ENCODE measurements at places on chromosomes 3 and 15. TPM values are rescaled to one million over a fixed set of nuclear protein-coding genes. Genes with fewer than 3 reads are reported as not detected.
A peak's percentile ranks its signal among the peaks of the same experiment; 100 is the strongest.

DNA sequence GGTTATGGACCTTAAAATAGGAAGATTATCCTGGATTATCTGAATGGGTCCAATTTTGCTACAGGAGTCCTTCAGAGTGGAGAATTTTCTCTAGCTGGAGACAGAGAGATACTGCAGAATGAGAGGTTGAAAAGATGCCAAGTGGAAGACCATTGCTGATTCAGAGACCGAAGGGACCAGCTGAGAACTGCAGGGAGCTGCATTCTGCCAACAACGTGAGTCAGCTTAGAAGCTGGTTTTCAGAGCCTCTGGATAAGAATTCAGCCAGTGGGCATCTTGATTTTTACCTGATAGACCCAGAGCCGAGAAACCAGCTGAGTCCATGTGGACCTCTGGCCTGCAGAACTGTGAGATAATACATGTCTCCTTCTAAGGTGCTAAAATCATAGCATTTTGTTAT lies 234.0 kb downstream of the NR2F2 start:
- DNase-seq: peak; percentile 36

GRCh38 chr3:162142511-162142910 lies 645.9 kb downstream of the OTOL1 start:
- peak; percentile 38 for DNase-seq

DNA sequence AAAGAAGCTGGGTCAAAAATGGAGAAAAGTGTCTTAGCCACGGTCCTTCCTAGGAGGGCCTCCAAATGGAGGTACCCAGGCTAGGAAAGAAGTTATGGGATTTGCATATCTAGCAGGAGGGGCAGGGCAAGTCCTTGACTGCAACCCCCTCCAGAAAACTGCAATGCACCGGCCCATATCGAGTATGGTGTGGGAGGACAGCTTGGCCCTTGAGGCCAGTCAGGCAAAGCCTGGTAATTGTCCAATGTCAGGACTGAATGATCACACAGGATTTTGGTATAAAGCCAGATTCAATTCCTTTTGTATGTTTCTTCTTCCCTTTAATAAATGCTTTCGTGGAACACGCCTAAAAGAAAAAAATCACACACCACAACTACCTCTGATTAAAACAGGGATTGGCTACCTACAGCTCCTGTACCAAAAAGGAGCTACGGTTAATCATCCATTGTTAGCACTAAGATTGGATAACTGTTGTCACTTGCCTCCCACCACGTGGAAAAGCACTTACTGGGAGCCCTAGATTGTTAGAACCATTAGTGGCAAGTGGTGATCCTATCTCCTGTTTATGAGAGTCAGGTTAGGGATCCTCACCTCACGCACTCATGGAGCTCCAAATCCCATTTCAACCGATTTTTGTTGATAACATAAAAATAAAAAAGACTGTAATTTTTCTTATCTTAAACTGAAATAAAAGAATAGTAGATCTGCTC lies 1.2 kb downstream of the ZNF770 start:
- no peak for DNase-seq

DNA sequence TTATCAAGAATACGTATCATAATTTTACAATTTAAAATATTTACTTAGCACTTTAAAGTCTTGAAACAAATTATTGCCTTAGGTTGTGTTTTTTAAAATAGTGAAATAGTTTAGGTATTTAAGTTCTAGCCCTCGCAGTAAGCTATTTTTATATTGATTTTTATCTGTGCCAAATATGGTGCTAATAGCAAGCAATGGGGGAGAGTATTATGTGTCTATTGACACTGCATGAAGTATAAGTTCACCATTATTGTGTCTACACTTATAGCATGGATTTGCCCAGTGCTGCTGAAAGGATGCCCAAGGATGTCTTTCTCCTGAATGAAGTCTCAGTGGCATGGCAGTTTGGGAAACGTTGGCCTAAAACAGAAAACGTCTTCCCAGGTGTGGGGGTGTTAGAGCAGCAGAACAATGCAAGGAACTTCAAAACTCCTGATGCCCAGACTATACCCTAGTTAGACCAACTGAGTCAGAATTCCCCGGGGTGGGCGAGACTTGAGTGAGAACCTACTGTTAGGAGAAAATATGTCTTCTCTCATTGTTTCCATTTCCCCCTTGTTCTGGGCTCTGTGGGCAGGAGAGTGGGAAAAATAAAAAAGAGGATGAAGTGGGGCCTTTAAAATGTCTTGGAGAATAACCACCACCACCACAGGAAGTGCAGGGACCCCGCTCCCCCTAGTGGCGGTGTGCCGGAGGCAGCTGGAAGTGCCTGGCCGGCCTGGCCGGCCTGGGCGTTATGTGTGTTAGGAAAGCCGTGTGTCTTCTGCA lies 104.2 kb upstream of the SLC7A14 start:
- peak; percentile 56 for DNase-seq

DNA sequence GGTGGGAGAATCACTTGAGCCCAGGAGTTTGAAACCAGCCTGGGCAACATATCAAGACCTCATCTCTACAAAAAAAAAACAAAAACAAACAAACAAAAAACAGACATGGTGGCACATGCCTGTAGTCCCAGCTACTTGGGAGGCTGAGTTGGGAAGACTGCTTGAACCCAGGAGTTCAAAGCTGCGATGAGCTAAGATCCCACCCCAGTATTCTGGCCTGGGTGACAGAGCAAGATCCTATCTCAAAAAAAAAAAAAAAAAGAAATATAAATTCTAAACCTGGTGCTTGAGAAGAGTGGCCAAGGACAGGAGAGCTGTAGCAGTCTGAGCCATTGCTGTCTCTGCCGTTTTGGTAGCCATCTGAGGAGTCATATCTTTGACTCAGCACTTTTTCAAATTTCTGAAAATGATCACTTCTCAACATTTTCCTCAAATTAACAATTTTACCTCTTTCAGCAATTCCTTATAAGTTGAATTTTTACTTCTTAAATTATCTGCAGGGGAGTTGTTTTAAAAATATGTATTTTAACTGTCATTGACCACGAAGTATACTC lies 3.6 kb upstream of the DENND4A start:
- no peak for DNase-seq

- no peak for DNase-seq
Measured at GRCh38 chr3:160481856-160482255, 32.3 kb upstream of the TRIM59 start.

- peak; percentile 25 for DNase-seq
Measured at GRCh38 chr3:122957707-122958689, 69.6 kb downstream of the SEMA5B start.

EIF3J gene
- total RNA-seq: 55.4 TPM
